ENCODE measurements at places on chromosomes 7 and 10.

- no peak for DNase-seq
Measured at GRCh38 chr7:104252409-104253134, 44.8 kb upstream of the ORC5 start.

DNA sequence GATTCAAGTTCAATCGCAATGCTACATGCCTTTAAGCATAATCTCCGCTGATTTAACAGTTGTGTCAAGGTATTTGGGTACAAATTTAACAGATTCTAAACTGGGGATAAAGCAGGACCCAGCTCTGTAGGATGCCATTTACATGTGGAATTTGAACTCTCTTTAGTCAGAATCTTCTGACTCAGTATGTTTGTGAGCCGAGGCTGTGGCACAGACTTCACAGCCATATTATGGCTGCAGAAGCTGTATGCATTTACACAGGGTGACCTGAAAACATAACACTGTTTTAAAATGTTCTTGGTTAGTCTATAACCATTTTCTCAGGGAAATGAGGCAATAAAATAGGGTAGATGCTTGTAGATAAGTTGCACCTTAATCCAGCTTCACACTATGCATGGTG, 8.7 kb downstream of the PDLIM1 start:
- no peak for DNase-seq

GRCh38 chr10:86366902-86367151, 232 bp upstream of the GRID1 start:
- DNase-seq, result no peak

DNA sequence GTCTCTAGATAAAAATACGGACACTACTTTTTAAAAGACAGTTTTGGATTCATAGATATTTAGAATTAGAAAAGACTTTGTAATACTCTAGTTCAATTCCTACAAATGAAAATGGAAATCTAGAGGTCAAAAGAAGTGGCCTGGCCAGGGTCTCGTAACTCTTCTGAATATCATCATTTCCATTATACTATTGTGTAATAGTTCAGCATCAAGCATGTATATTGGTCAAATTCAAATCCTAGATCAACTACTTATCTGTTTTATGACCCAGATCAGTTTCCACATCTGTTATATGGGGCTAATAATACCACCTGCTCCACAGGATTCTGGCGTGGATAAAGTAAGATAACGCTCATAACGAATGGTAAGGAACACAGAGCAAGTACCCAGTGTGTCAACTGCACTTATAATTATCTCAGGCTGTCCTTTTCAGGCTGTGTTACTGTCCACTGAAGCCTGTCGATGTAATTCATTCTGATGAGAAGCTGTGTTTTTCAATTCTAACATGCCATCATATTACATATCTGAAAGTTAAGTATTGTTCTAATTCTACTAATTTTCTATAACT, 54.3 kb downstream of the ARHGAP21 start:
- no peak for DNase-seq

DNA sequence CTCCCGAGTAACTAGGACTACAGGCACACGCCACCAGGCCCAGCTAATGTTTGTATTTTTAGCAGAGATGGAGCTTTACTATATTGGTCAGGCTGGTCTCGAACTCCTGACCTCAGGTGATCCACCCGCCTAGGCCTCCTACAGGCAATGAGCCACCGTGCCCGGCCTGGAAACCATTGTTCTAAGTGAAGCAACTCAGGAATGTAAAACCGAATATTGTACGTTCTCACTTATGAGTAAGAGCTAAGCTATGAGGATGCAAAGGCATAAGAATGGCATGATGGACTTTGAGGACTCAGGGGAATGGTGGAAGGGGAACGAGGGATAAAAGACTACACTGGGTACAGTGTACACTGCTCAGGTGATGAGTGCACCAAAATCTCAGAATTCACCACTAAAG, 235.1 kb upstream of the AUTS2 start:
- no peak for DNase-seq

Data from stimulated activated CD4-positive, alpha-beta T cell treated with anti-CD3 and anti-CD28 coated beads, Interleukin-1b, Interleukin-23, amount 100 ng/mL, for 4 hours (primary cell).